ENCODE measurements at places on chromosomes 4 and X. TPM values are rescaled to one million over a fixed set of nuclear protein-coding genes. Genes with fewer than 3 reads are reported as not detected.

FGFBP1 gene
- polyA plus RNA-seq: not detected

DNA sequence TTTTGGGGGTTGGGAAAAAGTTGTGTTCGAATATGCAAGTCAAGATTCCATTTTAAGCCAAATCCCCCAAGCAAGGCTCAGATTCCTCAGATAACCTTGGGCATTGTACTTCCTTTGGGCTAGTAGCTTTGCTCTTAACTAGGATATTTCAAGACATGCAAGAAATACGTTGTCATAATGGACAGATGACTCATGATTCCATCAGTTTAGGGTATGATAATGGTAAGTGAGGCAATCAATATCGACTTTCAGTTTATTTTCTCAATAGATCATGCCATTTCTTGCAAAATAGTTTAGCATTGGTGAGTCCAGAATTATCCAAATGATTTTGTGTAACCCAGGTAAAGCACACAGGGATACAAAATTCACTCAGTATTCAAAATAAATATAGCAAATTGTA is 25.4 kb downstream of the CFAP299 start:
- DNase-seq: no peak

DNA sequence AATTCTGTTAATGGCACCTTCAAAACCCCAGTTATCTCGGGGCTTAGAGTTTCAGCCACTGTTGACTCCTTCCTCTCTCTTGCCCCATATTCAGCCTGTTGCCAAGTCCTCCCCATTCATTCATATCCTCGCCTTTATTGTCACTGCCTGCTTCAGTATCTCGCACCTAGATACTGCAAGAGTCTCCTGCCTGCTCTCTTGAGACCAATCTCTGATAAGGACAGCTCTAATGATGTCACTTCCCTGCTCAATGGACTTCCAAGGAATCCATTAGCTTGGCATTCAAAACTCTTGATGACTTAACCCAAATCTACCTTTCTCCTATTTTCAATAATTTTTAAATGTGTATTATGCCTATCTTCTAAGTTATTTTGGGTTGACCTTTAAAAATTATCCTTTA is 1.1 kb upstream of the UBE2A start:
- no peak for DNase-seq

FOXO4 gene
- polyA plus RNA-seq: 2.6 TPM

DNA sequence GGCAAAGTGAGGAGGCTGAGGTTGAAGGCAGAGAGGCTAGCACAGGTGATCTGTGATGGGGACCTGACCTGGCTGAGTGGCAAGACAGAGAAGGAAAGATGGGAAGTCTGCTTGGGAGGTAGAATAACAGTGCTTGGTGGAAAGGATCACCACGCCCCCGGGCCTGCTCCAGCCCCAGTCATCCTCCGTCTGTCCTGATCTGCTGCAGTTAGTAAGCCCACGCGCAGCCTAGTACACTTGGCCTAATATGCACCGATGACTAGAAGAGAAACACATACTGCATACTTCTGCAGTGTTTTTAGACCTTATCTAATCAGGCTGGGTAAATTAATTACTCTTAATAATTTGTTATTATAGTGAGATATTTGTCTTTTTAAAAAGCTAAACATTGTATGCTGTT is 103.7 kb upstream of the KLF3 start:
- DNase-seq: no peak

BEX2 gene
- polyA plus RNA-seq: 112 TPM

DNA sequence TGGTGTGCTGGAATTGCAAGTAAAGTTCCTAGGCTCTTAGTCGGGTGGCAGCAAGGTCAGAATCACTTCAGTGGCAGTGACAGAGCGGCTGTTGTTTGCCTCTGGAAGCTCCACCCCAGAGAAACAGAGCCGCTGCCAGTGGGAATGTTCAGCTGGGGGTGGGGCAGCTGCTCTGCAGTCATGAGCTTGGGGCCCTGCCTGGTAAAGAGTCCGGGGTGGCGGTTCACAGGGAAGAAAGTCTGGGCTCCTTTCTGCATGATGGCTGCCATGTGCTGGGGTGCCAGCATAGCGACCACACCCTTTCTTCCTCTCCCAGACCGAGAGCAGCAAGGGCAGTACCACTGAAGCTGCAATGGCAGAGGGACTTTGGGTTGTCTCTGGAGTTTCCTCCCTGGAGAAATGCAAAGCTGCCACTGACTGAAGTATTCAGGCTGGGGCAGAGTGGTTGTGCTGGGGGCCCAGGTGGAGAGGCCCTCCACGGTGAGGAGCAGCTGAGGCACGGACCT is 108.8 kb upstream of the CENPE start:
- DNase-seq: no peak

- no peak for DNase-seq
These were observed 66.3 kb downstream of the ZFYVE28 start for GRCh38 chr4:2352171-2352570.

DNA sequence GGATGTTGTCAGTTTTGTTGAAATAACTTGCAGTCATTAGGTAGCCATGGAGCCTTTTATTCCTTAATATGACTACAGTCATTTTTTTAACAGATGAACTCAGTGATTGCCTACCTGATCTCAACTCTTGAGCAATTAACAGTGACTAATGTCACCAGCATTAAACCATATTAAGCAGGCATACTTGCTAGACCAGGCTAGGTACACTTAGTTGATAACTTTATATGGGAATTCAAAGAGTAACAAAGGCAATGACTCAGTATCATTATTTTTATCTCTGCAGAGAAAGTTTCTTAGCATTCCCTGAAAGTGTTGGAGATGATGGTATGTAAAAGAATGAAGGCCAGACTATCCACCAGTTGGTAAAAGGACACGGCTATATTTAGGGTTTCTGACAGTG is at the start of gene C4orf54:
C4orf54 (minus strand) TSS at position 31 of the 400 bp plus-strand sequence. CDS start 3,180 bp downstream, outside the sequence.
- no peak for DNase-seq

- no peak for DNase-seq
These were observed 19.8 kb upstream of the PASD1 start for GRCh38 chrX:151543706-151544105.

PHOX2B gene
- not detected for polyA plus RNA-seq

GRCh38 chrX:9503261-9503660 is 38.4 kb downstream of the TBL1X start:
- no peak for DNase-seq
